Urothelium cell line (cell line): ENCODE measurements at places on chromosomes 11 and 22.

DNA sequence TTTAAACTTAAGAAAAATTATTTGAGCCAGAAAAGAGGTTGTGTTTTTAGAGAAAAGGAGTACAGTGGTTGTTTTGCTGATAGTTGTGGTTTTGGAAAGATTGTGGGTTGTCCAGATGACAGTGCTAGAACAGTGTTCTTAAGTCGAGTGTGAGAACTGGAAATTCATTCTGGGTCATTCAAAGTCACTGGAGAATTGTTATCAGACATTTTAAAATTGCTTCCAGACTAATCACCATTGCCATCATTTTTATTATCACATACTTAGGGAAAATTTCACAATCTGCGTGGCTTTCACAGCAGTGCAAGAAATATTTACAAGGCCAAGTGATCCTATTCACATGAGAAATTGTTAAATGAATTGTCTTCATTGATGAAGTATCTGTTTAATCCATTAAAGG, 242.2 kb upstream of the DDI1 start:
- no peak for DNase-seq

- no peak for DNase-seq
Observed at GRCh38 chr22:33240888-33241475, 182.8 kb upstream of the SYN3 start.

DNA sequence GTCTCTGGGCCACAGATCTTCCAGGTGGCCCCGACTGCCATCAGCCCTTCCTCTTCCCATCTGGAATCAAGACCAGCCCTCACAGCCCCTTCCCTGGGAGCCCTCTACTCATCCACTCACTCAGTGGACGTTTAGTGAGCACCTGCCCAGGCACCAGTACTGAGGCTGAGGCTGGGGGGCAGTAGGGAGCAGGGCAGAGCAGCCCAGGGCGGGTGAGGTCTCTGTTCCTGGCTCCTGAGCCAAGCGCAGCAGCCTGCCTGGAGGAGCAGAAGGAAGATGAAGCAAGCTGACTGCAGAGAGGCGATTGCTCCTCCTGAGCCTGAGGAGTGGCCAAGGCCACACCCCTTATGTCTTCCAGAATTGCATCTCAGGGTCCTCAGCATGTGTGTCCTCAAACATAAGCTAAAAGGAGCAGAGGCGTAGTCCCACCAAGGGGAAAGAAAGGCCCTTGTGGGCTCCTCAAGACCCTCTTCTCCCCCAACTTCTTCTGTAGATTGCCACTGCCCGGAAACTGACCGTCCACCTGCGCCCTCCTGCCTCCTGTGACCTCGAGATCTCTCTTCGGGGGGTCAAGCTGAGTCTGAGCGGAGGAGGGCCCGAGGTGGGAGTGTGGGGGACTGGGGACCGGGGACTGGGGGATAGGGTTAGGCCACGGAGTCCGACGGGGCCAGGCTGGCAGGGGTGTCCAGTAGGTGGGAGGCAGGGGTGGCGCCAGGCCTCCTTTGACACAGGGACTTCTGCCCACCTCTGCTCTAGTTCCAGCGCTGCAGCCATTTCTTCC, 5.8 kb downstream of the MAPK8IP2 start:
- DNase-seq, result no peak

GRCh38 chr11:119316016-119316728, 758 bp downstream of the MCAM start:
- DNase-seq, result peak; percentile 42

- no peak for DNase-seq
Observed at GRCh38 chr22:31607696-31608095, 54.3 kb downstream of the PISD start.

- no peak for DNase-seq
Observed at GRCh38 chr11:105548359-105548758, 61.5 kb upstream of the GRIA4 start.

DNA sequence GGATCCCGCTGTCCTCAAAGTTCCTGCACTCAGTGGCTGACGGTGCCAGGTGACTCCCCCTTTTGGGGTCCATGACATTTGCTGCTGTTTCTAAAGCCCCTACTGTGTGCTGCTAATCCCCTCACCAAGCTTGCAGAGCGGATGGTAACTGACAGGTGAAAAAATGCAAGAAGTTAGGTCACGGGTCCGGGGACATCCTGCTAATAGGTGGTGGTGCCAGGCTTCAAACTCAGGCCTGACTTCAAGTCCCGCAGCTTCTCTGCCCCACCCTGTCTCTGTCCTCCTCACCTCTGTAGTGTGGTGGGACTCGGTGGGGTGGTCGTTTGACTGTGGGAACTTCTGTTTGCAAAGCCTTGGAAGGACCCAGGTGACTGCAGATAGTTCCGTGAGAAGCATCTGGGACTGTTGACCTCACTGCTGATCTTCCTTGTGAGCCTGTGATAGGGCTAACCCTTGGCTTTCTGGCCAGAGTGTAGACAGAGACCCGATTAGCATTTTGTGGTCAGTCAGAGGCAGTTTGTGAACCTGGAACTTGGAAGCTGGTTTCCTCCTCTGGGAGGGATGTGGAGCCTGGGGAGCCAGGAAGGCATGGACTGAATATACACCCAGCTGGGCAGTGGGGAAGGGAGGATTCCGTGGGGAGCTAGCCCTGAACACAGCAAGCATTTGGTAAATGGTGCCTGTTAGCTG, 115.4 kb upstream of the OR4B1 start:
- no peak for DNase-seq

GRCh38 chr11:1640076-1640946, 10.7 kb downstream of the KRTAP5-5 start:
- DNase-seq, result peak; percentile 69

GRCh38 chr11:57160665-57161064, 21.1 kb upstream of the LRRC55 start:
- no peak for DNase-seq
